ENCODE measurements at places on chromosomes 3 and 15.

DNA sequence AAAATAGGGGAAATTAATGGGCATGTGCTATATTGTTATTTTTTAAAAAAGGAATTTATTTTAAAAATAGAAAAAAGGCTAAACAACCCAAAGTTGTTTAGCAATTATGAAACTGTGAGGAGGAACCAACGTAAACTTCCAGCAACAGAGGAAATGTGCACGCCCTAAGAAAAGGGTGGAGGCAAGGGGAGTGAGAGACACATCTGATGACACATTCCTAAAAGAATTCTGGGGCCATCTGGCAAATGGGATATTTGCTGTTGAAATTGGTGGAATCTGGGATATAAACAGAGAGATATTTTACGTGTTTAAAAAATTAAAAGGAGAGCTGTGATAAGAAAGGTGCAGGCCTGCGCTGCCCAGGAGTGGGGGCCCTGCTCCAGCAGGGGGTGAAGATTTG is 50.8 kb upstream of the MUC13 start:
- no peak for DNase-seq

- no peak for DNase-seq
Observed at GRCh38 chr3:11362600-11362999, 90.4 kb downstream of the ATG7 start.

GRCh38 chr3:166291186-166291955 is 454.1 kb upstream of the BCHE start:
- no peak for DNase-seq

GRCh38 chr15:38593524-38593923 is 28.9 kb upstream of the RASGRP1 start:
- no peak for DNase-seq

GRCh38 chr3:16402451-16402850 is 111.0 kb downstream of the RFTN1 start:
- no peak for DNase-seq

- DNase-seq, result no peak
Observed at GRCh38 chr15:93862791-93863190, 368.6 kb upstream of the MCTP2 start.

- no peak for DNase-seq
Observed at GRCh38 chr3:66496746-66497145, 4.1 kb downstream of the LRIG1 start.

DNA sequence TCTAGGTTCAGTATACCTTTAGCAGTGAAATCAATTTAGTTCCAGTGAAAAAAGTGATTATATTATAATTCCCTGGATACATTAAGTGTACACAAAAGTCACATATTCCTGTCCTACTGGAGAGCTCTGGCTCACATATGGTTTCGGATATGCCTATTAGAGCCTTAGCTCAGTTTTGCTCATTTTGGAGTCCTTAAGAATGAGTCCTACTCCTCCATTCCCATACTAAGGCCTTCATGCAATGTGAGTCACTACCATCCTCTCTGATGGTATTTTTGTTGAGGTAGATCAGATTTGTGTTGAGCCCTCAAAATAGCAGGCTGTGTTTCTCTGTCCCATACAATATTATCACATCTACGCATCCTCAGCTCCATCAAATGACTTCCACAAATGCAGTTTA is 294.2 kb upstream of the COL8A1 start:
- DNase-seq, result no peak

GRCh38 chr3:51942603-51943450 is 664 bp downstream of the PARP3 start:
- no peak for DNase-seq

DNA sequence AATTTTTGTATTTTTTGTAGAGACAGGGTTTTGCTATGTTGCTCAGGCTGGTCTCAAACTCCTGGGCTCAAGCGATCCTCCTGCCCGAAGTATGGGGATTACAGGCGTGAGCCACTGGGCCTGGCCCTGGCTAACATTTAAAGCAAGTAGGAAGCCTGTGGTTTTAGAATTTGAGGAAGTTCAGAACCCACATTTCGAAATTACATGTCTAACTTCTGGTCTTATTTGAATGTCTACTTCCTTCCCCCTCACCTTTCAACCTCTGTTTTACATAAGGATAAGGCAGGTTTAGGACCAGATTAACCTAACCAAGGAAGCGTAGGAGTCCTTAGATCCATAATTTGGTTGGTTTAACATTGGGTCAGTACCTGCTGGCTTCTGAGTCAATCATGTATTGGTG is 120.5 kb upstream of the PROK2 start:
- no peak for DNase-seq

DNA sequence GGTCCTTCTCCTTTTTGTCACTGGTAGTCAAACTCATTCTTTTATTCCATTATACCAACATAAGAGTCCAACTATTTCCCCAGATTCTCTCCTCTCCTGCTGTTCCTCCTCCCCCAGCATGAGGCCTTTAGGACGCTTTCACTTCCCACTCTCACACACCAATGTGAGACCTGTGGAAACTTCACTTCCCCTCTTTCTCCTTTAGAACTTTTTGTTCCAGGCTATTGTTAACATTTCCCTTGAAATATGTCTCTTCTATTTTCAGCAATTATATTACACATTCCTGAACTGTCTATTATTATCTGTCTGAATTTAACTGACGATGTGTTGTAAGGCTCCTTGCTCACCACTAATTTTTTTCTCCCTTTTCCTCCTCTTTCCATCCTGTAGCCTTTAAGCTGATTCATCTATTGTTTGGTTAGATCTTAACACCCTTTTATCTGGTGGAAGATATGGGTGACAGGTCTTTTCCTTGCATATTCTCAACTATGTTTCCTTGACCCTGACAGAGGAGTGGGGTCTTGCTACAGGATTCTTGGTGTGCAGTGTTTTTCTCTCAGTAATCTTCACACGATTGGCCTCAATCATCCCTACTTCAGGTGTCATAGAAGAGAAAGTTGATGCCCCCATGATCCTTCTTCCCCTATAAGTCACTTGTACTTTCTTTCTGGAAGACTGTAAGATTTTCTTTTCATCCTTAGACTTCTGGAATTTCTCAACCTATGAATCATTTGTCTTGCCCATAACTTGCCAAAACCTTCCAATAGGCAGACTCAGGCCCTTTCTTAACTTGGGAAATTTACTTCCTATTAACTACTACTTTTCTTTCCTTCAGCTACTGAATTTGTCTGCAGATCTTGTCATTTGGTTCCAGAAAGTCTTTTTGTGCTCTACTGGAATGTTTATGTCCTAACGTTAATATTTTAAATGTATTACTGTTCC is 5.9 kb downstream of the CYP19A1 start:
- DNase-seq, result no peak

GRCh38 chr3:146561879-146562278 is 17.5 kb upstream of the PLSCR1 start:
- DNase-seq, result no peak

GRCh38 chr3:84717894-84718293 is 240.9 kb upstream of the CADM2 start:
- no peak for DNase-seq

GRCh38 chr3:171564748-171565480 is 104.7 kb upstream of the TNIK start:
- no peak for DNase-seq
